ENCODE measurements at places on chromosomes 7 and 10. TPM values are rescaled to one million over a fixed set of nuclear protein-coding genes. Genes with fewer than 3 reads are reported as not detected.

The SCART1 gene
- 1.2 TPM for total RNA-seq

The FAM180A gene
- 10.4 TPM for total RNA-seq

The IQUB gene
- 0.36 TPM for total RNA-seq

The C7orf57 gene
- total RNA-seq: not detected

The PRKCQ gene
- total RNA-seq: not detected

The SPDYE2 gene
- total RNA-seq: 0.12 TPM

The CALHM3 gene
- total RNA-seq: not detected

The TMEM209 gene
- 12.2 TPM for total RNA-seq

The ARHGAP22 gene
- total RNA-seq: 117 TPM

The TMEM243 gene
- 20.9 TPM for total RNA-seq

The FFAR4 gene
- not detected for total RNA-seq

The ZNF365 gene
- 11.5 TPM for total RNA-seq

The CASP2 gene
- 25.3 TPM for total RNA-seq

- no peak for DNase-seq
Observed at GRCh38 chr10:80110986-80111385, 21.5 kb upstream of the PLAC9 start.

DNA sequence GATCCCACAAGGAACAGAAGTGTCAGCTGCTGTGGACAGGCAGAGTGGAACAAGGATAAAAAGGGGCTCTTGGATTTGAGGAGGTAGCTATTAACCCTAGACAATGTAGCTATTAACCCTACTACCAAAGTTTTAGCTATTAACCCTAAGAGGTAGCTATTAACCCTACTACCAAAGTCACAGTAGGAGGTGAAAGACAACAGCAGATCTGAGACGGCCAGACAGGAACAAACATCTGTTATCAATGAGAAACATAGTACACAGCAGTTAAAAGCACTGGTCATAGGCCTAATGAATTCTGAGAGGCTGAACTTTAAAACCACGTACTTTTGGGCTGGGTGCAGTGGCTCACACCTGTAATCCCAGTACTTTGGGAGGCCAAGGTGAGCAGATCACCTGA is 11.9 kb downstream of the ERCC6 start:
- no peak for DNase-seq

GRCh38 chr7:123999703-124000102 is 33.2 kb downstream of the TMEM229A start:
- no peak for DNase-seq

DNA sequence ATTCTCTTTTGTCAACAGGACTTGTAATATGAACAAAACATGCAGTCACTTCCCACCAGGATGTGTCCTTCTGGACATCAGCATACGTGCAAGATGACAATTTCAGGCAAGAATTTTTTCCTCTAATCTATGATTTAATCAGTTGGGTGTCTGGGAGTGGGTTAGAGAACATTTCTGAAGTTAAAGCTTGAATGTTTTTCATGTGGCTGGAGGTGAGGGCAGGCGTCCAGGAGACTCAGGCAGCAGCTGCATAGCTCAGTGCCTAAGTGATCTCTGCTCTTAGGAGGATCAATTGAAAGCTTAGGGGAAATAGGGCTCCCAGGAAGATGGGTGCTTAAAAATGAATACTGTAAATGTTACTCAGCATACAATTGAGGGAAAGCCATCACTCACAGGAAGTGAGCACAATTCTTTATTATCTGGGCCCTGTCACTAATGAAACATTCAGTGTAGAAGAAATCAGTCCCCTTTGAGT is 457.6 kb upstream of the KLF6 start:
- DNase-seq: peak; percentile 78

GRCh38 chr7:133568544-133568943 is 315.7 kb downstream of the EXOC4 start:
- DNase-seq: no peak

DNA sequence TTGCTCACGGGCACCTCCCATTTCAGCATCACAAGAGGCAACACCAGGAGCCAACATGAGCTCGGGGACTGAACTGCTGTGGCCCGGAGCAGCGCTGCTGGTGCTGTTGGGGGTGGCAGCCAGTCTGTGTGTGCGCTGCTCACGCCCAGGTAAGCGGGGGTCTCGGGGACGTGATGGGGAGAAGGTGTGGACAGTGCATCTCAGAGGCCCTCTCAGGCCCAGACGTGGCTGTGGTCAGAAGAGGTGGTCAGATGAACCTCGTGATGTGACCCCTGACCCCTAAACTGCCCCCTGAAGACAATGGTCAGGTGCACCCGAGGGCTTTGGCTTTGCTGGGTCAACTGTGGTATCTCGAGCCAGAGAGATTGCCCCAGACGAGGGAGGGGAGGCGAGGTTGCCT is 6.1 kb downstream of the LAT2 start:
- DNase-seq: no peak

GRCh38 chr10:127734753-127735152 is 2.2 kb upstream of the FOXI2 start:
- DNase-seq: no peak

DNA sequence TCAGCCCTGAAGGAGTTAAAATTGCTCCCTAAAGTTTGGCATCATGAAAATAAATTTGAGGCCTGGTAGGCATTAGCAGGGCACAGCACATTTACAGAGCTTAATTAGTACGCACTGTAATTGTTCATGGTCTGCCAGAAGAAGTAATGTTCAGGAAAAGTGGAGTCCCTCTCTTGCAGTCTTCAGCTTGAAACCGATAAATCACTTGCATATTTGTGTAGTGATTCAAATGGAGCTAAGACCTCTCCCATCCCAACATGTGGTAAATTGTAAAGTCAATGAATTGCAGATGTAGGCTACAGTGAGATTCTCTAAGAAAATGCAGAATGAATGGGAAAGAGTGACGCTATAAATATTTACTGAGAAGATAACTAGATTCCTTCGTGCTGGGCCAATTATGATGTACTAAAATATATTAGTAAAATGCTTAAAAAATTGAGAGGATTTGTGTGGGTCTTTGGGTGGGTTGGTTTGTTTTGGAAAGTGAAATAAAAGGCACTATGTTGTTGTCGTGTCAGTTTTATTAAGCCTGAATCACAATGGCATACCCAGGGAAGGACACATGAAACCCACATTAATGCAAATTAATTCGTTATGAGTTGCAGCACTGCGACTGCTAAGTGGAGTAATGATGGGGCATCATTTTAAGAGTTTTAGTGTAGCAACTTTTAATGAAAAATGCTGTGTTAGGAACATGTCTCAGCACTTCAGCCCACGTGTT is 8.4 kb downstream of the TCF7L2 start:
- DNase-seq: peak; percentile 94

GRCh38 chr7:105429746-105430612 is 41.3 kb upstream of the SRPK2 start:
- DNase-seq: peak; percentile 36

- no peak for DNase-seq
Observed at GRCh38 chr10:8072211-8072610, 17.7 kb downstream of the GATA3 start.

DNA sequence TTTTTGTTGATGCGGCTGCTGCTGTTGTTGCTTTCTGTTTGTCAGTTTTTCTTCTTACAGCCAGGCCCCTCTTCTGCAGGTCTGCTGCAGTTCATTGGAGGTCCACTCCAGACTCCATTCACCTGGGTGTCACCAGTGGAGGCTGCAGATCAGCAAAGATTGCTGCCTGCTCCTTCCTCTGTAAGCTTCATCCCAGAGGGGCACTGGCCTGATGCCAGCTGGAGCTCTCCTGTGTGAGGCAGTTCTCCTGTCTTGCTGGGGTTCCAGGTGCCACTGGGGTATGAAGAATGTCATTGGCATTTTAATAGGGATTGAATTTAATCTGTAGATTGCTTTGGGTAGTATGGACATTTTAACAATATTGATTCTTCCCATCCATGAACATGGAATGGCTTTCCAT is 308.5 kb upstream of the MEOX2 start:
- DNase-seq: no peak

- DNase-seq: no peak
Observed at GRCh38 chr10:62810156-62810902, 5.8 kb downstream of the ADO start.

GRCh38 chr7:90660100-90660499 is 64.0 kb downstream of the CDK14 start:
- no peak for DNase-seq

DNA sequence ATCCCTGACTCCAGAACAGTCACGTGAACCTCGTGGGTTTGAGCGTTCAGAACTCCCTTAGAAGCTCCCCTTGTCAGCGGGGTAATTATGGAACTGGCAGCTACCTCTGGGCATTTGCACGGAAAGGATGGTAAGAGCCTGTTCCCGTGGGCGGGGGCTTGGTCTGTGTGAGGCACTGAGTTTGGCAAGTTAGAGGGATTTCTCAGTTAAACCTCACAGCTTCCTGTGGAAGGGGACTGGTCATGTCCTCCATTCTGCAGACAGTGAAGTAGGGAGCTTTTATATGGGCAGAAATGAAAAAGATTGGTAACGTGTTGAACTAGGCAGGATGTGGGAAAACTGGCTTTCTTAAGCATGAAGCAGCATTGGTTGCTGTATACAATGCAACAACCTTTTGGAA is 16.0 kb downstream of the PALD1 start:
- DNase-seq: no peak

- peak; percentile 27 for DNase-seq
Observed at GRCh38 chr7:151249732-151250072, 1.2 kb upstream of the SMARCD3 start.

DNA sequence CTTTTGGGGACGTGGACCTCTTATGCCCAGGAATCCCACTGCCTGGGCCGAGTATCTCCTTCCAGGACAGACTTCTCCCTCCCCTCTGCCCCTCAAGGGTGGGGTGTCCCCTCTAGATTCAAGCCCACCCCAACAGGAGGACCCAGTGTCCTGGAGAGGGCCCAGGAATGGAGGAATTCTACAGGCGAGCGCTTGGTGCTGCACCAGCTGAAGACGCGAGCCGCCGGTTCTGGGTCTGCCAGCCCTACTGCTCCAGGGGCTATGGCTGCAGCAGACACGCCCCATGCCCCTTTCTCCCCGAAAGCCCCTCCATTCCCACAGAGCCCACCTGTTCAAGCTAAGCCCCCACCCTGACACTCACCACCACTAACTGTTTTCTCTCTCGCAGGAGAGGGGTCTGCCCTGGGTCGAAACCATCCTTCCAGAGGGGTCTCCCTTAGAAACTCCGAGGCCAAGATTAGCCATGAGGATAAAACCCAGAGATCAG is 8.6 kb downstream of the CRYGN start:
- DNase-seq: no peak

- no peak for DNase-seq
Observed at GRCh38 chr10:22792161-22792560, 77.8 kb upstream of the PIP4K2A start.
